Activated CD4-positive, alpha-beta T cell treated with anti-CD3 and anti-CD28 coated beads for 4 hours (primary cell): ENCODE measurements at places on chromosomes 2 and 18.

- DNase-seq: no peak
Observed at GRCh38 chr2:239596253-239596652, 195.4 kb upstream of the HDAC4 start.

DNA sequence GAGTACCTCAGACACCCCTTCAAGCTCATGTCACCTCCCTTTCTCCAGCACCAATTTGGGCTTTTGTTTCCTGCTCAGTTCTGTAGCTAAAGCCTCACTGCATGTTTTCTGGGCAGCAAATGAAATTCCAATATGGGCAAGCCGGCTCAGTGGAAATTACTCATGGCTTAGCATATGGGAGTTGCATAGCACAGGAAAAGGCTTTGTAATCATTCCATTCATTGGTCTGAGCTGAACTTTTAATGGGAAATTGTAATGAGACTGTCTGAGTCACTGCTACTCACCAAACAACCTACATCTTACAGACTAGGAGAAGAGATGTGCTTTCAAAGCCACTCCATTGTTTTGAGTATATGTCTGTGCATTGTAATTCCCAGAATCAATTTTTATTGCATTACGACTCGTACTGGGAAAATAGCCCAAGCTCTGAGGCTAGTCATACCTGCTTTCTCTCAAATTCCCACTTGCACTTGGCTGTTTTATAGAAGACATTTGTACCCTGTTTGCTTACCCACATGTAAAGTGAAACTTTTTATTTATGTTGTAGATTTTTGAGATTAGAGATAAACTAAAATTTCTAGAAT is 139.5 kb upstream of the LRATD1 start:
- DNase-seq: no peak

DNA sequence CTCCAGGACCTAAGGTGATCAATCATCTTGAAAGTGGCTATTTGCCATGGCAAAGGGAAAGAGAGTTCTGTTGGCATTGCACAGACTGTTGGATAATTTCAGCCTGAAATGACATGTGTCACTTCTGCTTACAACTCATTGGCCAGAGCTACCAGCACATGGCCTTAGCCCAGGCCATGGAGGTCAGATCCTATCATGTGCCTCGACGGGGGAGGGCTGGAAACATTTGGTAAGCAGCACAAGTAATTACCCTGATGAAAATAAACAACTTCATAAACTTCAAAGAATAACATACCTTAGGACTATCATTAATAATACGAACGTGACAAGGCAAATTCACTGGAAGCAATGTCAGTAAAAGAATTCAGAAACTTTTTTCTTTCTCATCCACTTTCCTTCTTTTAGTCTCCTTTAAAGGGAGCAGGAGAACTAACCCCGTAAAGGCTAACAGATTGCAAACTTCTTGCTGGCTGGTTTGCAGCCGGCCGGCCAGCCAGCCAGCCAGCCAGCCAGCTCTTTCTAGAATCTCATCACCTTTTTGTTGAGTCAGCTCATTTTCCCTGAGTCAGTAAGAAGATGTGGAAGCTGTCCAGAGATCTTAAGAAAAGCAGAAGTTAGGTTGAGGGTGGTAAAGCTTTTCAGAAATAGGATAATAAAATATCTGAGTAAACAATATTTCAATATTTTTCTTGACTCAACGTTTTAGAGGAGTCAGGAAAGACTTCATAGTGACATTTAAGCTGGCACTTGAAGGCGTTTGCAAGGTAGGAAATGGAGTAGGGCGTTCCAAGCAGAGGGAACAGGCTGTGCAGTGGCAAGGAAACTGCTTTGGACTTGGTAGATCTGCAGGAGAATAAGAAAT is 31.9 kb downstream of the CNRIP1 start:
- no peak for DNase-seq

DNA sequence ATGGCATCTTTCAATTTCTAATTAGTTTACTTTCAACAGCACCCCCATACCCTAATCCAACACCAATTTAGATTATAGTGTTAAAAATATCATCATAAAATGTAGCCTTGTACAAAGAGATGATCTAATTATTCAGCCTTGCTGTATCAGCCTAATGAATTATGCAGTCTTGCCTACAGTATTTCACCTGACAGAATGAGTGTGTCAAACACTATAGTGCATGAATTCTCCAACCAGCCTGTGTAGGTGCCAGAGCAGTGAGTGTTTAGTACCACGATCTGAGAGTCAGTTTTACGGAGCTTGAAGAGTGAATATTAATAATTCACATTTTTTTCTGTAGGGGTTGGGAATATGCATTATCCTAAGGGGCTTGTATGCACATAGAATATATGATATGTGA is 411.6 kb upstream of the SLC14A2 start:
- no peak for DNase-seq

DNA sequence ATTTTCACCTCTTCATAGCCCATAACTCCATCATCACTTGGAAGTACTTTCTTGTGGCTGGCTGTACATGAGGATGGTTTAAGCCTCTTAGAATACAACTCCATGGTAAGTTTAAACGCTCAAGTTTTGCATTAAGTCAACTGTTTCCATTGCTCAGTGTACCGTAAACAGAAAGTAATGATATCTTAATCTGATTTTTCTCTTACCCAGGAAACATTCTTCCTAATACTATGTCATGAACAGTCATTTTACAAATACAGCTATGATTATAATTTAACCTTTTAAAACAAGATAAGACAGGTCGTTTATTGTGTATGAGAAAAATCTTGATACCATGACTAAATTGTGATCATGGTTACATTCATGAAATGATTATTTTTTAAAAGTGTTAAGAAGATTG is 11.6 kb upstream of the DYNC2LI1 start:
- no peak for DNase-seq

DNA sequence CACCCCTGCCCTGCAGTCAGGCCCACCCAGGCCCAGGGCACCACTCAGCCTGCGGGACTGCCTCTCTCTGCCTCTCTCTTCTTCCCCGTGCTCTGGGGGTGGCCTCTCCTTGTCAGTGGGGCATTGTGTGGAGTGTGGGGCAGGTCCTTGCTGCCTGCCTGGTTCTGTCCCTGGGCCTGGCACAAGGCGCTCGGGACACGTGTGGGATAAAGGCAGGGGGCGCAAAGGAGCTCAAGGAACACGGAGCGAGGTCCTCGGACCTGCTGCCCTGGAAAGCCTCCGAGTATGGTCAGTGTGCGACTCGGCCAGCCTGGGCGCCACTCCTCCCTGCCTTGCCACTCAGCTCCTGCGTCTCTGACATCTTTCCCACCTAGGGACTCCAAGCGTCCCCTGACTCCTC is 262.2 kb downstream of the HDAC4 start:
- no peak for DNase-seq

DNA sequence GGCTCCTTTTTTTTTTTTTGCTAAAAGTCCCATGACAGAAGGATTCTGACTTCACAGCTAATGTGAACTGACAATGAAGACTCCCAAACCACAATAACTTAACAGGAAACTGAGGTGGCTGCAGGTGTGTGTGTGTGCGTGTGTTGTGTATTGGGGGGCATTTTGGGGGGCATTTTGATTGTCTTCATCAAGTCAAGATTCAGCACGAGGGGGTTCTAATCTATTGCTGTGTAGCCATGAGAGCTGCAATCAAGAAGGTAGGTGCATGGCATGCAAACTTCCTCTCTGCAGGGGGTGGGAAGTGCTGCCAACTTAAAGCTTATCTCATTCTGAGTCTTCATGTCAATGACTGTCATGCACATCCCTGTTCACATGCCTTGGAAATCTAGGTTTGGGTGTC is 25.2 kb downstream of the SPRED2 start:
- DNase-seq: no peak

DNA sequence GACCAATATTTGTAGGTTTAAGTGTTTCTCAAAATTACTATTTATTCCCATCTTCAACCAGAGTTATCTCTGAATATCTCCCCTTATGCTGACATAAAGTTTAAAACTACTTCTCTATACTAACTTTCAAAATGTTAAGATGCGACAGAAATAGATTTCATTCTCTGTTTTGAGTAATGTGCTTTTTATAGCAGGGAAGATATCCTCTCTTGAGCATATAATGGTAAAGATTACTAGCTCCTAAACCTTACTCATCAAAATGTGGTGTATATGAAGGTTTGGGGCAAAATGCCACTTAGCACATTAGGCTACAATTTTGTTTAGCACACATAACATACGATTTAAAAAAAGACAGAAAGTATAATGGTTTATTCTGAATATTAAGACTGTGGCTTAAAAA is 54.4 kb downstream of the CWC22 start:
- no peak for DNase-seq

DNA sequence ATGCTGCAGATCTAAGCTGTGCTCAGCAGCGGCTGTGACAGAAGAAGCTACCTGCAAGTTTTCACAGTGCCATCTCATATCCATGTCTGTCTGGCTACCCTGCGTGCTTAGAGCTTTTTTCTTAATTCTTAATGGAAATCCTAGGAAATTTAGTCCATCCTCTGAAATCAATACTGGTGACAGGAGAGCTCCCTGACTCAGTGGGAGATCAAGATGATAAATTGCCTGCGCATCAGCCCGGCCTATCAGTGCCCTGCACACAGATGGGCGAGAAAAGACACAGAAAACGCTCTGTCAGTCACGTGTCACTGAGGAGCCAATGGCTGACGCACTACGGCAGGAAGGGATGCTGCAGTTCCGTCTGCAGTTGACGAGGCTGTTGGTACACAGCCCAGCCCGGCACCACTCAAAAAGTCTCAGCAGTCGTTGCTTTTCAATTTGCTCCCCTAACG is 819.6 kb upstream of the FSHR start:
- DNase-seq: peak; percentile 22

- no peak for DNase-seq
Observed at GRCh38 chr18:56647951-56648893, 2.9 kb upstream of the WDR7 start.

DNA sequence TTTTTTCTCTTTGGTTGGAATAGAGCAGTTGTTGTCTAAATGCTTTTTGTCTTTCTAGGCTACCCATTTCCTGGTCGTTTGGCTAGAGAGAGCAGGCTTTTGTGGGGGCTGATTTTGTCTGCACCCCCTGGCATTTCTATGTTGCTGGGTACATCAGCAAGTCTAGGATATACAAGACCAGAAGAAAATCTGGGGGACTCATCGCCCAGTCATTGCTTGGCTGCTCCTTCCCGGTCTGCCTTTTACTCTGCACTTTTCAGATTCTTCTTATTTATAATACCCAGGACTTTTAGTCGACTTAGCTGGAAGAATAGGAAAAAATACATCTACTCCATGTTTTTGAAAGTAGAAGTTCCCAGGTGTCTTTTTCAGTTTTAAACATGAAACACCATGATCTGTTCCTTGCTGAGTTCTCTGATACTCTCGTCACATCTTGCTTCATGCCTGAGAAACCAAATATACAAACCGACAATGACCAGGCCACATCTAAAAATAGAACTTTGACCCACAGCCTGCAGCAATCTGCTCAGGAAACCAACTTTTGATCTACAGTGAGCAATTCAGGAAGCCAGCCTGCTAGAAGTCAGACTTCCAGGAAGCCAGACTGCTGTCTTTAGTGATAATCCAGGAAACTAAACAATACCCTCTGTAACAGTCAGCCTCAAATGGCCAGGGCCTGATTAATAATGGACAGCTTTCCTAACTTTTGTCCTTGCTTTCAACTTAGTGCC is 163.8 kb upstream of the MEX3C start:
- DNase-seq: no peak

GRCh38 chr18:10085416-10085815 is 171.6 kb downstream of the VAPA start:
- DNase-seq: no peak

DNA sequence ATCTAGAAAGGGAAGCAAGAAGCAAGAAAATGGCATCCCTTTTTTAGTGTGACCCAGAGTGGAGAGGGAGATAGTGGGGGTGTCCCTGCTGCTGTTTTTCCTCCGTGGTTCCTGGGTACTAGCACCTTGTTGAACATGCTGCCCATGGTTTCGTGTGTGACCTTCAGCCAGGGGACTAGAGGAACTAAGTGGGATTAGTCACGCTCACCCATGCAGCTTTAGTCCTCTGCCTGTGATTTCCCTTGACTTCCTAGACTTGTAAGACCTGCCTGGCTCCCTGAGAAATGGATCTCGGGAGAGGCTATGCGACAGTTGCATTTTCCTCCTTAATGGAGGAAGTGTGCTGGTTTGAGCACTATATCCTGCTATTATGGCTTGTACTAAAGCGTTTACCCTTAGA is 471.4 kb downstream of the DCDC2C start:
- DNase-seq: no peak

DNA sequence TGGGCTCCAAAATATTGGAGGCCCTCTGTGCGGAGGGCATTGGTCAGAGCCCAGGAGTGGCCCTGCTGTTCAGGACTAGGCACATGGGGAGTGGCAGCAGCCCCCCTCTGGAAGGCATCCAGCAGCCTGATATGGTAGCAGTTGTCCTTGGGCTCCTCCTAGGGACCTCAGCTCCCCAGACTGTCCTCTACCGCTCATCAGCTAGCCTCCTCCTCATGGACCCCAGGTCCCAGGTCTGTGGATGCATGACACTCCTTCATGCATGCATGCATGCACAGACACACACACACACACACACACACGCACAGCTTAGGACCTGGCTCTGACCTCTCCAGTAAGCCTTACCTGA is 15.4 kb upstream of the ATP6V1B1 start:
- DNase-seq: no peak

DNA sequence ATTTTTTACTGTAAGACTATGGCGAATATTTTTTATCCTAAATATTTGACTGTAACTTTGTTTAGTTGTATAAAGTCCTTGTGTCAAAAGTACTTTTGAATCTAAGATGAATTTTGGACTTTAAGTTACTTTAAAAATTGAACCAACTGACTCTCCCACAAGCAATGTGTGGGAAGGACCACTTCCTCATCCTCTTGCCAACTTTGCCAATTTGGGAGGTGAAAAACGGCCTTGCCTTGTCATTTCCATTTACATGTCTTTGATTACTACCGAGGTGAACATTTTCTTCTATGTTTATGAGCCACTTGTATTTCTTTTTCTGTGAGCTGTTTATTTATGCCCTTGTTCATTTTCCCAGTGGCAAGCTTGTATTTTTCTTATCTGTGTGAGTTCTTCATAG is 12.8 kb upstream of the MSGN1 start:
- no peak for DNase-seq

- DNase-seq: no peak
Observed at GRCh38 chr2:45904946-45905631, 253.6 kb downstream of the PRKCE start.

GRCh38 chr2:65411056-65411795 is 21.2 kb downstream of the SPRED2 start:
- DNase-seq: no peak

DNA sequence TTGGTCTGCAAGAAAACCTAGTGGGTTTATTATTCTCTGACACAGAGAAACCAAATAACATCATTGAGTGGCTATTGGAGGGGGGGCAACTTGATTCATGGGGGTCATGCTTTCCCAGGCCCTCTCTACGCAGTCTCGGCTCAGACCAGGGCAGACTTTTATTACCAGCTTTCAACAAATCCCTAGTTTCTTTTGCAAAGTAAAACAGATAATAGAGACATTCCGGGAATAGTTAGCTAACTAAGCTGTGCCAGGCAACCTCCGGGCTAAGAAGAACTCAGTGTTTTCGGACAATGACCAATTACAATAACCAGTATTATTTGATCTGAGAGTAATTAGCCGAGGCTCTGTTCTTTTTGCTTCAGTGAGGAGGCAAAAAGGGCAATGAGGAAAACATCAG is 66.3 kb downstream of the CDK15 start:
- DNase-seq: no peak

GRCh38 chr2:231449503-231450054 is 14.7 kb downstream of the NCL start:
- no peak for DNase-seq
